ENCODE measurements at places on chromosomes 12 and 14.

DNA sequence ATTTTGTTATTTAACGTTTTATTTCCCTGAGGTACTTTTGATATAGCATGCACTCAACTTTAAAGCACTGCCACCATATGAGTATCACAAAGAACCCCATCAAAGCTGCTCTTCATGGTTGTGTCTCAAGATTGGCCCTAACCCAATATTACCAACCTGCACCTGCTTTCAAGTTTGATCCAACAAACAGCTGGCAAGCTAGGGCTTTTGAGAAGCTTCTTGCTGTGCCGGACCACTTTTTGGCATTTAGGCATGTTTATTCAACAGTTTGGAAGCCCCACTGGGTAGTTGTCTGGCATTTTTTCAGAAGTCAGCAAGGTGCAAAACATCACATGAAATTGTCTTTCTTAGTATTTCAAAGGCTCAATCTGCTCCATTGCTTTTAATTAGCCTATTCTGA, 137.2 kb upstream of the PLEKHA5 start:
- no peak for DNase-seq

DNA sequence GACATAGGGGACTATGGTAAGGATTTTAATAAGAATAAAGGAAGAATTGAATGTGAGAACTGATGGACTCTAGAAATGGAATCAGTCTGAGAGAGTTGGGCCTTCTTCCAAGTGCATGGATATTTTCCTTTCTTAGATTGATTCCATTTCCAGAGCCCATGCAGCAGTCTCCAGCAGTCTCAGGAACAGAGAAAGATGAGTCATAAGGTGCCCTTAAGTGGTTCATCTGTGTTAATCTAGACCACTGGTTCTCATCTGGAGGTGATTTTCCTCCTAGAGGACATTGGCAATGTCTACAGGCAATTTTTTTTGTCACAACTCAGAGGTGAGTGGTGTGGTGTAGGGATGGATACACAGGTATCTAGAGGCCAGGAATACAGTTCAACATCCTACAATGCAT, 25.9 kb downstream of the TRIM9 start:
- no peak for DNase-seq

GRCh38 chr12:95291501-95291900, 73.9 kb downstream of the VEZT start:
- no peak for DNase-seq

GRCh38 chr12:109727746-109728726, 14.4 kb downstream of the FAM222A start:
- no peak for DNase-seq

DNA sequence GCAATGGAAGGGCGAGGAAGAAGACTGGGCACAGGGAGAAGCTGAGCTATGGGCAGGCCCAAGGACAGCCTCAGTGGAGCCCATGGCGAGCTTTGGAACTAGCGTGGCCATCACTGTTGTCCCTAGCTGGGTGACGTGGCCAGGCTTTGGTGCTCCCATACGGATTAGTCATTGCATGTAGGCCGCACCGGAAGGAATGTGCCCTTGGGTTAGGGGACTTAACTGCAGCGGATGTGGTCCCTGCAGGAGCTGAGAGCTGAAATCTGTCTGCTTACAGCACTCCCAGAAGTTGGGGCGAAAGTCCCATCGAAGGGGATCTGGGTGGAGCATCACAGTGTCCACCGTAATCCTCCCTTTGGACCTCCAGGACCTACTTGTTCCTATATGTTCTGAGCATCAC, 133.7 kb downstream of the PAPOLA start:
- no peak for DNase-seq

DNA sequence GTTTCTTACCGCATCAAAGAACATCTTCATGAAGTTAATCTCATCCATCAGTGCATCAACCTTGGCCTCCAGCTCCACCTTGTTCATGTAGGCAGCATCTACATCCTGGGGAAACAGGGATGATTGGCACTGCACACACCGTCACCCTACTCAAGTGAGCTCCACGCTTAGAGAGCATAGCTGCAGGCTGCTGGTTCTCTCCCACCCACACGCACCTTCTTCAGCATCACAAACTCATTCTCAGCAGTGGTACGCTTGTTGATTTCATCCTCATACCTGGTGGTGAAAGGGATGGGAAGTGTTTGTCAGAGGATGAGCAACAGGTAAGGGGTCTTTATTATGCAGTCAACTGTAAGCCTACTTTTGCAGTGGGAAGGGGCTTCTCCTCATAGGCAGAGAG, 2.3 kb downstream of the KRT5 start:
- no peak for DNase-seq

GRCh38 chr12:75964150-75964549, 67.4 kb downstream of the PHLDA1 start:
- peak; percentile 39 for DNase-seq

DNA sequence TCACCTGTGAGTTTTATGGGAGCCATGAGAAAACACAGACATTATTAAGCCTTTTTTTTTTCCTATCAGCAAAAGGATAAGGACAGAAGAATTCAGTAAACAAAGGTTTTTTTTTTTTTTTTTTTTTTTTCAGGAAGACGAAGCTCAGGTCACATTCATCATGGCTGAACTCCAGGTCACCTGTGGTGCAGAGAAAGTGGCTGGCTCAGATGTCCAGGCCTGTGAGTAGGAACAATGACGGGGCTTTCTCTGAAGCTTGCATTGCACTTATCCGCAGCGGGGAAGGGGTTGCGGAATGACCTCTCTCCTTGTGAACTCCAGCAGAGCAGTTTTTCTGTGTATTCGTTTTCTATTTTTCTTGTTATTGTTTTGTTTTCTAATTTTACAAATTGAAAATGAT, 759.6 kb upstream of the TMEM132C start:
- no peak for DNase-seq

DNA sequence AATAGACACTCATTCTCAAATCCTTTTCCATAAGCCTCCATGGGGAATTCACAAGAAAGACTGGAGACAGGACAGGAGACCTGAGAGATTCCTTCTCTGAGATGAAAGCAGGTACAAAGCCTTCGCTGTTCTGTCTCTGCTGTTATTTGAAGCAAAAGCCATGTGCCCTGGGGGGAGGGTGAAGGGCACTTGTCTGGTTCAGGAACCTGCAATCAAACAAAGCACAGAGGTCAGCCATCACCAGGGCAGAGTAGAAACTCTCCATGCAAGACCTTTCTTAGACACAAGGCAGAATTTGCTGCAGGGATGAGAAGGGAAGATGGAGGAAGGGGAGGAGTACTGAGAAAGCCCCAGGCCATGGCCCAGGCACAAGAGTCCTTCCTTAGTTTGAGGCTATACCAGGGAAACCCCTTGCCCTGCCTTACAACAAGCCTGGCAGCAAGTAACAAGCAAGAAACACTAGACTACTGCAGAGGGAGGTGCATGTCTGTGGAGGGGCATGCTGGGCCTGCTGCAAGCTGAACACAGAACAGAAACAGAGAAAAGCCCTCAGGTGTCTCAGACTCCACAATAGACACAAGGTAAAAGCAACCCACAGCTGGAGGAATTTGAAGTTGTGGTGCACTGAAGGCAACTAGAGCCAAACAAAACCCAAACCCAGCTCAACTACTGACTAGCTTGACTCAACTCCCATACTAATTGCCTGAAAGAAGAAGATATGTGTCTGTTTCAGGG, 7.8 kb upstream of the ART4 start:
- DNase-seq, result no peak

DNA sequence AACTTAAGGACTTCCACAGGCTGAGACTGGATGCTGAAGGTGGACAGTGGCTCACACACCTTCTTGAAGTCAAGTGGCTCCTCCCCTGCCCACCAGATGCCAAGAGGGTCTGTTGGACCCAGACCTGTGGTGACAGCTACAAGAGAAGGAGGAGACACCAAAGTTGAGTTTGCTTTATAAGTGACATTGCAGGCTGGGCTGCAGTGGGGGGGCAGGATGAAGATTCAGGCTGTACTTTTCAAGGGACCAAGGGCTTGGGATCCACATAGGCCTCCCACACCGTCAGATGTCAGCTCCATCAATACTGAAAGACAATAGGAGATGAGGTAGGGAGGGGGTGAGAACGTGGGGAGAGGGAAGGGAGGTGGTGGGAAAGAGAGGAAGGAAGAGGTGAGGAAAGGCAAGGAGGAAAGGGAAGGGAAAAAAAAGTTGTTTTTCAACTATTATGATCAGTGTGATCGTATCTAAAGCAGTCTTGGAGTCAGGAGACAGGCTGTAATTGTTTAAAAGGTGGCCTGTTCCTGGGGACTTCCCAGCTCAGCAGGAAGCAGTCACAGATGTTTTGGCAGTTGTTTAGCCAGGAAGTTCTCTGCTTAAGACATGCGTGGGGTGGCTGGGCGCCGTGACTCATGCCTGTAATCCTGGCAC, 84.1 kb upstream of the RESF1 start:
- peak; percentile 83 for DNase-seq

GRCh38 chr12:109948368-109948767, 47.8 kb downstream of the GIT2 start:
- DNase-seq, result no peak

GRCh38 chr12:93571365-93571924, 1.0 kb upstream of the SOCS2 start:
- peak; percentile 64 for DNase-seq

DNA sequence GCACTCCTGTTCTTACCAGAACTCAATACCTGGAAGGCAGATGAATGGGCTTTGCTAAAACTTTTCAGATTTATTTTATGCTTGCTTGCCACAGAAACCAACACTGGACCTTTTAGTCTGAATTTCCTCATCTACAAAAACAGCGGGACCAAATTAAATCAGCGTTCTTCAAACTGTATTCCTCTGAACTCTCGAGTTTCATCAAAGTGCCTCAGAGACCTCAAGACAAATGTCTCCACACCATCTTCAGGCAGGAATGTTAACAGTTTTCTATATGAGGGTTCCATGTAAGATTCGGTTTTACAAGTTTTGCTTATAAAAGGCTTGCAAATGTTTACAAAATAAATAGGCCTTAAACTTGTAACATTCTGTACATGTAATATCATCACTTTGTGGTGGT, 74.6 kb downstream of the MED13L start:
- no peak for DNase-seq

DNA sequence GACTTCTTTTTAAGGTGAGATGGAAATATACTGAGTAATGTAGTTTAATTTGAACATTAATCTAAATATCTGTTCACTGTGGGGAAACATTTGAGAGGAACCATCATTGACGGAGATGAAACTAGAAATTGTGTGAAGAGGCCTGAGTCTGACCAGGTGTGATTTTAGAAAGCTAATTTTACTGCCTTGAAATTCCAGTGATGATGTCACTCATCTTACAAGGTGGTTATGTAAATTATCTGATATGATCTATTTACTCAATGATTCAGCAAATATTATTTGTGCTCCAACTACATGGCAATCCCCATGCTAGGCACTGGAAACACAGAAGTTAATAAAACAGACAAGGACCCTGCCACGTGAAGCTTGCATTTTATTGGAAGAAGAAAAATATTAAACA, 435.7 kb upstream of the DCN start:
- DNase-seq, result no peak

DNA sequence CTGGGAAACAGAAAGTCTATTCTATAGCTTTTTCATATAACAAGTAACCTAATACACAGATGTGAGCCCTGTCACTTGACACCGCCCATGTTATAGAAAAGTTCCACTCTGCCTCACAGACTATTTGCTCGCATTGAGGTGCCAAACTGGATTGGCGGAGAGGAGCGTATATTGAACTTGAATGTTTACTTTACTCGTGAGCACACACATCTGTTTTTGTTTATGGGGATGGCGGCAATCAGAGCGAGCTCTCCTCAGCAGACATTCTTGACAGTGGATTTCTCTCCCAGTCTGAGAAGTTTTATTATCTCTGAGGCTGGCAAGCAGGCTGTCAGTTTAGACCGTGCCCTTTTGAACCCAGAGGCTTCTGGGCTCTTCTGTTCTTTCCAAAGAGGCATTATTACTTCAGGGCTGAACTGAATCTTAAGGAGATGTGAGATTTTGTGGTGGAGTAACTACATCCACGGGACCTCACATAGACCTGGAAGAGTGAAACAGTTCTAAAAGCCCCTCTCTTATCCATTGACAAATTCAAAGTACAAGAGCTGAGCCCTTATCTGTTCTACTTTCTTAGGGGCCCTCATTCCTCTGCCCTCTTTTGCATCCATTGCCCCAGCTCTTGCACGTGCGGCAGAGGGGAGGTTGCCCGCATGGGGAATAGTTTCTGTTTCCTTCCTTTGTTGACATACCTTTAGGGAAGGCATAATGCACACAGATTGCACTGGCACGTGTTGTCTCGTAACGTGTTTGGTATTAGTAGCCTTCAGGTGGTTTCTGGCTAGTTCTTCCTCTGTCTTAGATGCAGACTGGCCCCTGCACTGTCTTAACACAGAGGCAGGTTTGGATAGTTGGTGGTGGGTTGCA, 68.2 kb downstream of the DRAM1 start:
- DNase-seq, result no peak

DNA sequence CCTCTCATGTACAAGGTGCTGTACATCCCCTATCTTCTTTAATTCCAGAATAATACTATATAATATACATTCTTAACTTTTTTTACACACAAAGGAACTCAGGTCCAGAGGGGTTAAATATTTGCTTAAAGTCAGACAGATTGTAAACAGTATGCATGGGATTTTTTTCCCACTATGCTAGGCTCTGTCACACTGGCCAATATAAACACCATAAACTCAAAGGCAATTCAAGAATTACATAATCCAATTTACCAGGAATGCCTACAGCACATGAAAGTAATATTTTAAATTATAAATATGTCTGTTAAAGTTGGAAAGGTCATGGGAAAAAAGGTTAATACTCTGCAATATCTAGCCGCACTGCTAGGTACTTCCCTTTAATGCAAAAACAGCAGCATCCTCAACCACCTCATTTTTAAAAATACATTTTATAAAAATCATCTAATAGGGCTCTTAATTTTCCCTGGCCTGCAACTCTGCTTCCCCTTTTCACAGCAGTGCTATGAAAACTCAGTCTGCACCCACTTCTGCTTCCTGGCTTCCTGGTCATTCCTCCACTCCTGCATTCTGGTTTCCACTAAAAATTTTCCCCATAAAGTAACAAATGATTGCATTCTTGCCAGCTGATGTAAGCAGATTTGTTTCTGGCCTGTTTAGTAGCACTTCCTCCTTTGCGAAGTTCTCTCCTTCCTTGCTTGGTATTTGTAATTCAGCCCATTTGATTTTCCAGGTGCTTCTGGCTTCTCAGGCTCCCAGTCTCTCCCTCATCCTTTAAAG, 128.1 kb downstream of the ITPR2 start:
- DNase-seq, result no peak

DNA sequence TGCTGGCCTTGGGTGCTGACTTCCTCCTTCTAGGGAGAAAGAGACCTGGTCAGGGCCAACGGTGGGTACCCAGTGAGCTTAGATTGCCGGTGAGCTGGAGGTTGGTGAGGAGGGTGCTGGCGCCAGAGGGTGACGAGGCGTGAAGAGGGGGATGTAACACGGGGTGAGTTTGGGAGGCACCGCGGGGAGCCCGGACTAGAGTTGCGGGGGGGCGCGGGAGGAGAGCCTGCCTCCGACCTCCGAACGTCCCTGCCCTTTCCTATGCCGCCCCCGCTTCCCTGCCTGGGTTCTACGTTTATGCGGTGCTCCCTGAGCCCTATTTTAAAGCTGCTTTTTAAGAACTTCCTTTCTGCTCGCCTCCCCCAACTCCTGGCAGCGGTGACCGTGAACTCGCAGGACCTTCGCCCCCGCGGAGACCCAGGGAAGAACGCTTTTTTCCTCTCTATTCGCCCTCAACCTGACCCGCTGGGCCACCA, 18.6 kb downstream of the OR6S1 start:
- DNase-seq, result peak; percentile 10

GRCh38 chr12:98478606-98479005, 36.8 kb upstream of the TMPO start:
- DNase-seq, result no peak

Data from CD4-positive, alpha-beta T cell treated with Interleukin-6 for 4 hours (primary cell).